Epithelial cell of esophagus (primary cell): ENCODE measurements at places on chromosomes 13 and 19.
A peak's percentile ranks its signal among the peaks of the same experiment; 100 is the strongest.

DNA sequence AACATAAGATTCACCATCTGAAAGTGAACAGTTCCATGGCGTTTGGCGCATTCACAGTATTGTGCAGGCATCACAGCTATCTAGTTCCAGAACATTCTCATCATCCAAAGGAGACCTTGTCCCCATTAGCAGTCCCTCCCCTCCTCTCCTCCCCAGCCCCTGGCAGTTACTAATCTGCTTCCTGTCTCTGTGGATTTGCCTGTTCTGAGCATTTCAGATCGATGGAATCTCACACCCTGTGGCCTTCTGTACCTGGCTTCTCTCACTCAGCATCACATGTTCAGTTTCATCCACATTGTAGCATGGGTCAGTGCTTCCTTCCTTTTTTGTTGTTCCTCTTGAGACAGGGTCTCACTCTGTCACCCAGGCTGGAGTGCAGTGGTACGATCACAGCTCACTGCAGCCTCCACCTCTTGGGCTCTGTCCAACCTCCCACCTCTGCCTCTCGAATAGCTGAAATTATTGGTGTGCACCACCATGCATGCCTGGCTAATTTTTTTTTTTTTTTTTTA is 34.6 kb downstream of the CRTC1 start:
- no peak for DNase-seq

DNA sequence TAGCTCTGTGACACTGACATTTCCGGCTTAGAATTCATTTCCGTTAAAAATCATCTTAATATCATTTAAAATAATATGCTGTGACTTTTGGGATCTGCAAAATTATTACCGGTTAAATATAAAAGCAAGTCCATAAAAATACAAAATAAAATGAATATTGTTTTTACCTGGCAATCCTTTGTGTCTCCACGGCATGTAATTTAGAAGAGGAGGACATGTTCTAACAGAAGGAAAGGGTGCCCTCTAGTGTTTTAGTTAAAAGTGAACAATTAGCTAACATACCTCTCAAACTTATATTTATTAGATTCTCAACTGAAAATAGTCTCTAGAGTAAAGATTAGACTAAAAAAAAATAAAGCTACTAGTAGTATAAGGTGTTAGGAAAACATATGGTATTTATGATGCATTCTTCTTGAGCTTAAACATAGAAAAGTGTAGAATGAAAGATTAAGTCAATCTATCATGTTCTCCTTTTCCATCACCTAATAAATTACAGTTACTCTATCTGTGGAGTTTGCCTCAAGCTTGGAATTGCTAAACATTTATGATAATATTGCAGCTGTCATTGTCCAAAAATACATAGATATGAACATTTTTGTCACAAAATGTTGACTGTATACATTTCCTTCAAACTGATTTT is 676.7 kb upstream of the SPRY2 start:
- DNase-seq: peak; percentile 64

DNA sequence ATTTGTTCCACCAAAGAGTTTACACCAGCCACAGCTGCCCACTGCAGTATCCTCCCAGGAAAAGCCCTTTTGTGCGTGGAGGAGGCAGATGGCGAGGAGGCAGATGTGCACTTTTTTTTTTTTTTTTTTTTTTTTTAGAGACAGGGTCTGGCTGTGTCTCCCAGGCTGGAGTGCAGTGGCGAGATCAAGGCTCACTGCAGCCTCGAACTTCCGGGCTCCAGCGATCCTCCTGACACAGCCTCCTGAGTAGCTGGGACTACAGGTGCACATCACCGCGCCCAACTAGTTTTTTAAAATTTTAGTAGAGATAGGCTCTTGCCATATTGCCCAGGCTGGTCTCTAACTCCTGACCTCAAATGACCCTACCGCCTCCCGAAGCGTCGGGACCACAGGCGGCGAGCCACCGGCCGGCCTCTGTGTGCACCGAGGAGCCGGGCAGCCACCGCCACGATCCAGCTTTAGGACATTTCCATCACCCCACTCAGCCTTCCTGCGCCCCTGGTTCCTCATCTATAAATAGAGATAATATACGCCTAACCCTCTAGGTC is 563 bp upstream of the PDCD5 start:
- DNase-seq: no peak

DNA sequence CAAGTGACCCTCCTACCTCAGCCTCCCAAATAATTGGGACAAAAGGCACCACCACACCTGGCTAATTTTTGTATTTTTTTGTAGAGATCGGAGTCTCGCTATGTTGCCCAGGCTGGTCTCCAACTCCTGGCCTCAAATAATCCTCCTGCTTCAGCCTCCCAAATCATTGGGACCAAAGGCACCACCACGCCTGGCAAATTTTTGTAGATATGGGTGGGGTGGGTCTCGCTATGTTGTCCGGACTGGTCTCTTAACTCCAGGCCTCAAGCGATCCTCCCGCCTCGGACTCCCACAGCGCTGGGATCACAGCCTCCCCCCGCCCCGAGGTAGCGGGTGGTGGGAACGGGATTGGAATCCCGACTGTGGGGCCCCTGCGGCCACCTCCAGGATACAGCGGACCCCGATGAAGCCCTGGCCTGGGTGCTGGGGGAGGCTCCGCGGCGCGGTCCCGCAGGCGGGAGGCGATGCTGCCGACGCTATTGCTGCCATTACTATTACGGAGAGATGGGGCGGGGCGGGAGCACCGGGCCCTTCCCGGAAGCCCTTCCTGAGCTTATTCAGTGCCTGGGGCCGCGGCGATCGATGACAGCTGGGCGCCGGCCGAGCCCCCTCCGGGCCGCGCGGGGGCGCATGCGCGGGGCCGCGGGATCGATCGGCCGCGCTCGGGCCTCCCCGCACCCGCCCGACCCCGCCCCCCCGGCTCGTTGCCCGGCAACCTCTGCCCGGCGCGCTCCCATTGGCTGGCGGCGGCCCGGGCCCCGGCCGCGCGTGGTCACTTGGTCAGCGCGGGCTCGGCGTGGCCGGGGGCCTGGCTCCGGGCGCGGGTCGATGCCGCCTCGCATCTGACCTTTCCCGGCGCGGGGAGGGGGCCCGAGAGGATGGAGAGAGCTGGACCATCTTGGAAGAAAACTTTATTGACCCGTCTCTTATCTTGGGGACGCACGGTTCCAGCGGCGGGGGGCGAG is 27.9 kb upstream of the ONECUT3 start:
- peak; percentile 28 for DNase-seq

DNA sequence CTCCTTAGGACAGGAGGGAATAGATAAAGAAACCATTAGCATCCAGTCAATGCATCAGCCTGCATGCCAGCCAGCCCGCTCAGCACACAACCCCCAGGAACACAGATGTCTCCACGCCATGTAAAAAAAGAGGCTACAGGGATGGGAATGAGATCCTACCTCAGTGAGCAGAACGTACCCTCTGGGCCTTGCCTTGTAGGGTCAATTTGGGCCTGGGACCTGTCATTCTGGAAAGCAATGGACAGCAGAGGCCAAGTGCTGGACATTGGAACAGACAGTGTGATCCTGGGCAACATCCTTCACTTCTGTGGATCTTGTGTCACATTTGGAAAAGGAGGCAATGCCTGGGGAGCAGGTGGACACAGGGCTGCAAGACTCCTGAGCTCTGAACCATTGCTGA is 26.0 kb downstream of the VSTM2B start:
- DNase-seq: no peak

DNA sequence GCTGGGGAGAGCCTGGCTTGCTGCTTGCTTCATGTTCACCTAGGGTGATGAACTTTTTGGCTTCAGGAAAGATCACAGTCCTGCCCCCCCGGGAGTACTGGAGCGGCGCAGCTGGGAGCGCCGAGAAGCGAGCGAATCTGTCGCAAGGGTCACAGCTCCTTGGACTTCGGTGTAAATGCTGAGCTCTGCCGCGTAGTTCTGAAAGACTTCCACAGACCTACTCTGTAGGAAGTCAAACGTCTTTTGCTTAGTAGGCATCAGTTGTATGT is 2.7 kb downstream of the ING1 start:
- DNase-seq: peak; percentile 26

DNA sequence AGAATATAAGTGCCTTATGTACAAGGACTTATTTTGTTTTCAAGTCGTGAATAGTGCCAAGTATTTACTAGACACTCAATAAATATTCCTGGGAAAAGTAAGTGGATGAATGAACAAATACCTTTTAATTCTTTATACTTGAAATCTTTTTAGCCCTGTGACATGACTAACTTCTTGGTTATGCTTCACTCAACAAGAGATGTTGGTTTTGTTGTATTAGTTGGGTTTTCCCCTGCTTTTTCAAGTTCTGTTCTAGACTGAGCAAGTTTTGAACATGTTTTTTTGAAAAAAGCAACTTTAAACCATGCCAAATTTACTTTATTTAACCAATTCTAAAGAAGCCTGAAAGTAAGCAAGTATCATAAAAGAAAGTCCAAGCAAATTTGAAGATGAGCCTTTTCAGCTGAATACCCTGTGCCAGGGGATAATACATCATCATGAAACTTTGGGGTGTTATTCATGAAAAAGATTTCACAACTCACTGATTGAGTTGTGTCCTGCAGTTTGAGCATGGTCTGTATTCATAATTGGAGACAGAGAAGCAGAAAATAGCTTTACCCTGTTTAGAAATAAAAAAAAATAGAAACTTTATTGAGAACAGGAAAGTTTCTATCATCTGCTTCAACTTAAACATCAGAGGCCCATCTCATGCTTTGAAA is 11.1 kb downstream of the LMO7 start:
- peak; percentile 43 for DNase-seq

DNA sequence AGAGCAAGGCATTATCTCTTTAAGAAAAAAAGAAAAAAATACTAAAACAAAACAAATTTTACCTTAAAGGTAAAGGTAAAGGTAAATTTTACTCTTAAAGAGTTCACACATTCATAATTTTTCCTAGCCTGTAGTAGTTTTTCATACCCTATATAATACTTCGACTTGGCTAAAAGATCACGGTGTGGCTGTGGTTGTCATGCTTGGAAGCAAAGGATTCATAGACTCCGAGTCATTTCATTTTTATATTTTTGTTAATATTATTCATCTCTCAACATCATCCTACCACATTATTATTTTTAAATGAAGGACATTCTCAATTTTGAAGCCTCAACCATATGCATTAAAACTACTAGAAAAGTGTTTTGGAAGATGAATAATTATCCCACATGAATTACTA is 52.7 kb downstream of the PIBF1 start:
- DNase-seq: no peak

DNA sequence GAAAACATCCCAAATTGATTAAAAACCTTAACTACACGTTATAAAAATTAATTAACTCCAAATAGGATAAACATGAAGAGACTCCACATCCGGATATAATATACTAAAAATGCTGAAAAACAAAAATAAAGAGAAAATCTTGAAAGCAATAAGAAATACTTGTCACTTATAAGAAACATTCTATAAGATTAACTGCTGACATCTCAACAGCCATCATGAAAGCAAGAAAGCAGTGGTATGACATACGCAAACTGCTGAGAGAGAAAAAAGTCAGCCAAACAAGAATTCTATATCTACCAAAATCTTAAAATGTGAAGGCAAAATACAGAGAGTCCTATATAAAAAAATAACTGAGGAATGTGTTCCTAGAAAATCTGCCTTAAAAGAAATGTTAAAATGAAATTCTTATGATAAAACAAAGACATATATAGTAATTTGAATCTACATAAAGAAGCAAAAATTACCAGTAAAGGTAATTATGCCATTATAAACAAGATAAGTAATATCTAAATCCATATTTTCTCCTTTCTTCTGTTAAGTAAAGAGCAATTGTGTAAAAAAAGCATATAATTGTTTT is 1851.1 kb downstream of the PCDH9 start:
- peak; percentile 5 for DNase-seq

GRCh38 chr13:75579529-75579928 is 29.9 kb downstream of the UCHL3 start:
- DNase-seq: no peak

DNA sequence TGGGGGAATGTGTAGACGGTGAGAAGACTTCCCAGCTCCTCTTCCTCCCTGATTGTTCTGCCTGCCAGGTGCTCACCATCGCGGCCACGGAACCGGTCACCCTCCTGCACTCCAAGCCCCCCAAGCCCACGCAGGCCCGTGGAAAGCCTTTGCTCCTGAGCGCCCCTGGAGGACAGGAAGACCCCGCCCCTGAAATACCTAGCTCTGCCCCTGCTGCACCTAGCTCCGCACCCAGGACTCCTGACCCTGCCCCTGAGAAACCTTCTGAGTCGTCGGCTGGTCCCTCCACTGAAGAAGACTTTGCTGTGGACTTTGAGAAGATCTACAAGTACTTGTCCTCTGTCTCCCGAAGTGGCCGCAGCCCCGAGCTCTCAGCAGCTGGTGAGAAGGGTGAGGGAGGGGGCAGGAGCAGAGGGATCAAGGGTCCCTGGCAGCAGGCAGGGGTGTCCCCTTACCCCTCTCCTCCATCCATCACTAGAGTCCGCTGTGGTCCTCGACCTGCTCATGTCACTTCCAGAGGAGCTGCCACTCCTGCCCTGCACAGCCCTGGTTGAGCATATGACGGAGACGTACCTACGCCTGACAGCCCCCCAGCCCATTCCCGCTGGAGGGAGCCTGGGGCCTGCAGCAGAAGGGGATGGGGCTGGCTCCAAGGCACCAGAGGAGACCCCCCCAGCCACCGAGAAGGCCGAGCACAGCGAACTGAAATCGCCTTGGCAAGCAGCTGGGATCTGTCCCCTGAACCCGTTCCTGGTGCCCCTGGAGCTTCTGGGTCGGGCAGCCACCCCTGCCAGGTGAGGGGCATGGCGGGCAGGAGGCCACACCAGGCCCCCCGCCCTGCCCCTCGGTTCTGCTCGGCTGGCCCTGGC is 2.1 kb downstream of the SNAPC2 start:
- no peak for DNase-seq

GRCh38 chr13:44174769-44175425 is 198.7 kb upstream of the SERP2 start:
- DNase-seq: peak; percentile 70

- no peak for DNase-seq
Measured at GRCh38 chr13:53240401-53241025, 211.9 kb downstream of the OLFM4 start.

- DNase-seq: no peak
Measured at GRCh38 chr13:57569986-57570385, 61.6 kb upstream of the PCDH17 start.

DNA sequence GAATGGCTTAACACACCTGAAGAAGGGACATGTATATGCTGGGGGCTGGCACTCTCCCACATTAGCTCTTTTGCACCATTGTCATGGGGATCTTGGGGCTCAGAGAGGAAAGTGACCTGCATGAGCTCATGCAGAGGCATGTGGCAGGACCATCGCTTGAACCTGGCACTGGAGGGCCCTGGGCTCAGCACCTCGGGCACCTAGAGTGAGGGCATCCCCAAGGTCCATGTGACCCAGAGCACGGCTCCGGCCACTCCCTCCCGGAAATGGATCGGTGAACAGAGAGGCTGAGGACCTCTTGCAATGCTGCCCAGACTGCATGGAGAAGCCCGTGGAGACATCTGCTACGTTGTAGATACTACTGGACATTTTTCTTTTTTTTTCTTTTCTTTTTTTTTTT is 38.6 kb upstream of the CCNE1 start:
- no peak for DNase-seq

- DNase-seq: no peak
Measured at GRCh38 chr13:48199404-48199946, 33.5 kb upstream of the ITM2B start.
